ENCODE measurements at places on chromosomes 6 and 20. TPM values are rescaled to one million over a fixed set of nuclear protein-coding genes. Genes with fewer than 3 reads are reported as not detected.

PPP1R3G gene
- total RNA-seq: under 0.01 TPM

EFCAB8 gene
- under 0.01 TPM for total RNA-seq

SERAC1 gene
- 7.5 TPM for total RNA-seq

MRPS10 gene
- total RNA-seq: 14.3 TPM

GHRH gene
- not detected for total RNA-seq

PDE7B gene
- total RNA-seq: 2.4 TPM

EPPIN gene
- not detected for total RNA-seq

CTSA gene
- 112 TPM for total RNA-seq

BMP7 gene
- not detected for total RNA-seq

PBOV1 gene
- total RNA-seq: not detected

PRDM1 gene
- total RNA-seq: 0.27 TPM

CGAS gene
- total RNA-seq: 8.3 TPM

CNBD2 gene
- 8.3 TPM for total RNA-seq

TRIM39 gene
- total RNA-seq: 11.8 TPM
